ENCODE measurements at places on chromosomes 5 and 9.

DNA sequence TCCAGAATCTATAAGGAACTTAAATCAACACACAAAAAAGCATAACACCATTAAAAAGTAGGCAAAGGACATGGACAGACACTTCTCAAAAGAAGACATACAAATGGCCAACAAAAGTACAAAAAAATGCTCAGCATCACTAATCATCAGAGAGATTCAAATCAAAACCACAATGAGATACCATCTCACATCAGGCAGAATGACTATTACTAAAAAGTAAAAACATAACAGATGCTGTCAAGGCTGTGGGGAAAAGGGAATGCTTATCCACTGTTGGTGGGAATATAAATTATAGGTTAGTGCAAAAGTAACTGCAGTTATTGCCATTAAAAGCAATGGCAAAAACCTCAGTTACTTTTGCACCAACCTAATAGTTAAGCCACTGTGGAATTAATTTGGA, 32.2 kb upstream of the SPATA31D4 start:
- DNase-seq = no peak

DNA sequence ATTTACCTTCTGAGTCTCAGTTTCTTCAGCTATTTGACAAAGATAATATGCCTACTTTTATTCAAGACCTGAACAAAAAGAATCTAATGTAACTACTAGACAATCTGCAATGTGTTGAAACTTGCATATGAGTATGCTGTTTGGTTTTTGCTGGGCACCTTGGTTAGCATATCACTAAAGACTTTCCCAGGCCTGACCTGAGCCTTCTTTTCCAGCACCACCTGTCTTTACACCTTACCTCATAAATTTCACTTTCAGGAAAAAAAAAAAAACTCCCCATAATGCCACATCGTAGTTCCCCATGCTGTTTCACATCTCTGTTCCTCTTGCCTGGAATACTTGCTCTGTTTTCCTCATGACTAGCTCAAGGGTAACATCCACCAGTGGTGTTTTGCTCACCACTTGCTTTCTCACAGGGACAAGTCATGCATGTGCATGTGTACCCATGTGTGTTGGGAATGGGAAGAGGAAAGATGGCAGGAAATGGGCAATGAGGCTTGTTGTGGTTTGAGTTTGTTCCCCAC, 45.6 kb upstream of the TLE4 start:
- no peak for DNase-seq

GRCh38 chr9:129671519-129671918, 6.1 kb downstream of the PRRX2 start:
- DNase-seq = no peak

DNA sequence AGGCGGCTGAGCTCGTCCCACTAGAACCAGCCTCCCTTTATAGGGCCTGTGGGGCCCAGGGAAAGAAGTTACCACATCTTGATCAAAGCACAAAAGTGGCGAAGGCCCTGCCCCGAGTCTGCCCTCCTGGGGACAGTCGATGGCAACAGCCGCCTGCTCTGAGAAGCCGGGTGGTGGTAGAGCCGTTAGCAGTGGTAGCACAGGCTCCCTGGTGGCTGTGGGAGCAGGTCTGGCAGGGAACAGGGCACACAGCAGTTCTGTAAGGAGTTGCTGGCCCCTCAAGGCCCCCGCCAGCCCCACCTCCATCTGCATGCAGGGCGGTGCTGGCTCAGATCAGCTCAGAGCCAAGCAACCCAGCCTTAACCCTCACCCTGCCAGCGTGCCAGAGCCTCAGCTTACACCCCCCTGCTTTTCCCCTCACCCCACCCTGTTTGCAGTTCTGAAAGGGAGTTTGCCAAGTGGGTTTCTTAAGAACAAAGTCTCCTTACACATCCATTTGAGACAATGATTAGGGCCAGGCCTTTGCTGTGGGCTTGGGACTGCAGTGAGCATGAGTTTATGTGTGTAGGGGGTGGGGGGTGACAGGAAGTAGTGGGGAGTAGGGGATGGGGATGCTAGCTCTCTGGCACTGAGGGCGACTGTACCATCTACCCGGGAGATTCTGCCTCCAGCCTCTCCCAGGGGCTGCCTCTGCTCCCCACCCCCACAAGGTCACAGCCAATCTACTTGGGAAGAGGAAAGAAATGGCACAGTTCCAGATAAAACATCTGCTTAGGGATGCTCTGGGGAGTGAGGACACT, 11.8 kb downstream of the ACSL6 start:
- no peak for DNase-seq

DNA sequence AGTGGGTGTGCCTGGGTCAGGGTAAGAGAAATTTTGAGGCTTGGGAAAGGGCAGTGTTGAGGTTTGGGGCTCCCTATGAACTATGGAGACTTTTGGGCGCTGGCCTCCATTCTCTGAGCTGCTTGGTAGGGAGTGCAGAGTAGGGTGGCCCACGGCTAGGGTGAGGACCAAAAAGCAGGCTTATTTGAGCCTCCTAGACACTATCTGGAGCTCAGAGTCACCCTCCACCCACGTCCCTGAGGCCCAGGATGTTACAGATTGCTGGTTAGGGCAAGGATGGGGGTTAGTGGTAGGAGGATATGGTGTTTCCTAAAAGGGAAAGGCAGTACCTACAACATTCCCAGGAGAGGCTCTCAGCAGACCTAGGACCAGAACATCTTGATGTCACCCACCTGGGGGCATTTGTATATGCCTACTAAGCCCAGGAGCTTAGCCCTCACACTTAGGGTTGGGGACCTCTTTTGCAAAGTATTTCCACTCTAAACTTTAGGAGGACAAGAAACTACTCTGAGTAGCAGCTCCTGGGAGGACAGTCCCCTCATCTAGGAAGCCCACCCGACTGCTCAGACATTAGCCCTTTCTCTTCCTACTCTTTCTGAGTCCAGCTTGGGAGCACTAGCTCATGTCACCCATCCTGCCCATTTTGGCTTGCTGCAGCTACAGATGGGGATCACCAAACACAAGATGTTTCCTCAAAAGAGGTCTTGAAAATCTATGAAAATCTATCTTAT, 2.3 kb downstream of the SHROOM1 start:
- no peak for DNase-seq

DNA sequence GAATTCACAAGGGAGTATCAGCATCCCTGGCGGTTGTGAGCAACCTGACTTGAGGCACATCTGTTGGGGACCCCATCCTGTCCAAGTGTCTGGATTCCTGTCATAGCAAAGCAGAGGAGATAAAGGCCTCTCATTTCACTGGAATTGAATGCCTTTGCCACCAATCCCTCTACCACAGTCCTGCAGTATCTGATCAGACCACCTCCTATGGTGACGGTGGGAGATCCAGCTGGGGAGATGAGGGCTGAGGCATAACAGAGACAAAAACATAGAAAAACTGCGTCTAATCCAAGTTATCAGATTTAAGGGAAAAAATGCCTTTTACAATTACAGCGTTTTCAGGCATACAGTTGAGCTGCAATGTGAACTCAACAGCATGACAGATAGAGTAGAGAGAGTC, 160.7 kb upstream of the TRPC7 start:
- no peak for DNase-seq

DNA sequence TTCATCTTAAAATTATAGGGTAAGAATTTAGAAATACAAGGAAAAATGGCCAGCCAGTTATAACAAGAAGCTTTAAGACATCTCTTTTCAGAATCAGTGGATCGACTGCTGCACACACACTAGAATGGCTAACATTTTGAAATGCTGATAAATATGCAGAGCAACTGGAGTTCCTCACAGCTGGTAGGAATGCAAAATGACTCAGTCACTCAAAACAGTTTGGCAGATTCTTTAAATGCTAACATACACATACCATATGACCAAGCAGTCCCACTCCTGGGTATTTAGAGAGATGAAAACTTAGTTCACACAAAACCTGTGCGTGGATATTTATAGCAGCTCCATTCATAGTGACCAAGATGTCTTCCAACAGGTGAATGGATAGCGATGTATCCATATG, 23.2 kb upstream of the PSAT1 start:
- DNase-seq = no peak

DNA sequence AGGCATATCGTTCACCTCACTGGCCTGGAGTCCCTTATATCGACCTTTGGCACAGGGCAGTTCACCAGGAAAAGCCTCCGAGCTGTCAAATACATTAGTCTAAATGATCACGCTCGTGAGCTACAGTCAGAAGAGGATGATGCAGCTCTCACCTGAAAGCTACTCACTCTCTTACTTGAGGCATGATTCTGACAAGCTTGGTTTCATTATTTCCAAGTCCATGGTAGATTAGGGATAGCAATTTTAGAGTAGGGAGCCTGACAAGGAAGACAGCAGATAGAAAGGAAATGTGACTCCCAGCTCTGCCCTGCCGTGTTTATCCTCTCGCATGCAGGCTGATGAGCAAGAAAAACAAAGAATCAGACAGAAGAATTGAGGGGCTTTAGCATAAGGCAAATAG, 98.0 kb upstream of the MAP1B start:
- no peak for DNase-seq

DNA sequence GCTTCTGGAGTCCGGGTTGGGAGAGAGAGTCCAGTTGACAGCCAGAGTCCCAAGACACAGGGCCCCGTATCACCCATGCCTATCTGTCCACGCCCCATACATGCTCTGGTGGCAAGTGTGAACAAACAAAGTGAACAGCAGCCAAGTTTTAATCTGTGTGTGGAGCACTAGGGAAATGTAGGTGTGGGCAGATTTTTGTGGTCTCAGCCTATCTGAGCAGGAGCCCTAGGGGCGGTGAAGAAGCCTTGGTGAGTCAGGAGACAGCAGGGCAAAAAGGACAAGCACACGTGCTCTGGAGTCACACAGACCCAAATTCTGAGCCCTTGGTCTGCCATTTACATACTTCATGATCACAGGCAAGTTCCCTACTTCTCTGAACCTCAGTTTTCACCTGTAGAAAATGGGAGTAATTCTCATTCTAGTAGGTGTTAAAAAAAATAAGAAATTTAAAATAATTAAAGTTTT, 23.2 kb downstream of the EGR1 start:
- DNase-seq = no peak

DNA sequence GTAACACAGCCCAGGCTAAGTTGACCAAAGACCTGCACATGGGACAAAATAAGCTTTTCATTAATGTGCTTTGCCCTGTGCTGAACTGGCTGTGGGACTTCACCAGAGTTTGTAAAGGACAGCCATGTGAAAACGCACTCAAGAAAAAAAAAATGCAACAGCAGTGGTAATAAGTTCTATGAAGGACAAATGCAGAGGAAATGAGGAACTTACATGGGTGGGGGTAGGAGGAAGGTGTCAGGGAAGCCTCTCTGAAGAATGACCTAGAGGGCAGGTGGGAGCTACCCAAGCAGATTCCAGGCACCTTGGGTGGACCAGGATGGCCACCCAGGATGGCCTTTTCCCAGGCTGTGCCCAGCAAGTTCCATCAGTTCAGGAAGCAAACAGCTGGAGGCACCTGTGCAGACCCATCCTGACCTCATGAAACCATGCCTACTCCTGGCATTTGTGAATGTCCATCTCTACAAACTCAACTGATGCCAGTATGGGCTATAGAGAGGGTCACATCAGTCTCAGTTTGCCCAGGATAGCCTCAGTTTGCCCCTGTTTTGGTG, 6.7 kb upstream of the PHF2 start:
- no peak for DNase-seq

GRCh38 chr5:1161108-1161832, 40.1 kb upstream of the SLC6A19 start:
- DNase-seq = no peak

DNA sequence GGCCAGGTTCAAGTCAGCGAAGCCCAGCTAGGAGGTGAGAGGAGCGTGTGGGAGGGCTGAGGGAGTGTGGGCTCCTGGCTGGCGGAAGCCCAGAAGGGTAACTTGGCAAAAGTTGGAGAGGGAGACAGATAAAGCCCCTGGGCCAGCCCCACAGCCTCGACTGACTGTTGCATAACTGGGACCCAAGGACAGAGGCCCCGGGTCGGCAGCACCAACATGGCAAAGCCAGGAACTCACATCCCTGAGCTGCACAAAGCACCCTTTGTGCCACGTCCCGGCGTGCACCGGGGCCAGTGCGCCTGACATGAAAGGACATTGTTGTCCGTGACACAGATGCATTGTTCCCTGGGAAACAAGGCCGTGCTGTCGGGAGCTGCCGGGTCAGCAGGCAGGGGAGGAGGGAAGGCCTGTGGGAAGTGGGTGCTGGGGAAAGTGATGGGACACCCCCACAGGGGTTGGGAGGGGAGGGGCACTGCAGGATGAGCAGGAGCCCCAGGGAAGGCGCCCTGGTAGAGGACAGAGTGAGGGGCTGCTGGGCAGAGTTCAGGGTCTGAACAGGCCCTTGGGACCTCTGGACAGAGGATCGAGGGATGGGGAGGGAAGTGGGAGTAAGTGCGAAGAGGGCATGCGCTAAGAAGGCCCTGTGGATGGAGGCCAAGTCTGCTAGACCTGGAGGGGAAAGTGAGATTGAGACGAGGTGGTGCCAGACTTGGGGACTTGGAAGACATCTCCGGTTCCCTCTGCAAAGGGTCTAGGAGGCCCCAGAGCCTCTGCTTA, 13.0 kb upstream of the DPM2 start:
- no peak for DNase-seq

GRCh38 chr5:158952951-158953350, 146.8 kb downstream of the EBF1 start:
- no peak for DNase-seq

GRCh38 chr5:10588109-10588775, 24.4 kb downstream of the ANKRD33B start:
- DNase-seq = no peak

DNA sequence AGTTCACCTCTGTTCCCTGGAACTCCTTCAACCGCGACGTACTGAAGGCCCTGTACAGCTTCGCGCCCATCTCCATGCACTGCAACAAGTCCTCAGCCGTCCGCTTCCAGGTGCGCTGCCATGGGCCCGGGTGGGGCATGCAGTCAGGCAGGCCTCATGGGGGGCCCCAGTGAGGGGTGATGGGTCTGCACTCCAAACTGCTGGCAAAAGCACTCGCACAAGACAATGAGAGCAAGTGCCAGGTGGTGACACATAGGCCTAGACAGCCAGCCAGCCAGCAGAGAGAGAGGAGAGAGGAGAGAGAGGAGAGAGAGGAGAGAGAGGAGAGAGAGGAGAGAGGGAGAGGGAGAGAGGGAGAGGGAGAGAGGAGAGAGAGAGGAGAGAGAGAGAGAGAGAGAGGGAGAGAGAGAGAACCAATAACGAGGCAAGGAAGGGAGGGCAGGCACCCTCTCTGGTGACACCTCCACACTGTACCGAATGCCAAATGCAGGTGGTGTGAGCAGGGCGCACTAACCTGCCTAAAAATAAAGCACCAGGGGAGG, 21.0 kb downstream of the DBH start:
- no peak for DNase-seq

DNA sequence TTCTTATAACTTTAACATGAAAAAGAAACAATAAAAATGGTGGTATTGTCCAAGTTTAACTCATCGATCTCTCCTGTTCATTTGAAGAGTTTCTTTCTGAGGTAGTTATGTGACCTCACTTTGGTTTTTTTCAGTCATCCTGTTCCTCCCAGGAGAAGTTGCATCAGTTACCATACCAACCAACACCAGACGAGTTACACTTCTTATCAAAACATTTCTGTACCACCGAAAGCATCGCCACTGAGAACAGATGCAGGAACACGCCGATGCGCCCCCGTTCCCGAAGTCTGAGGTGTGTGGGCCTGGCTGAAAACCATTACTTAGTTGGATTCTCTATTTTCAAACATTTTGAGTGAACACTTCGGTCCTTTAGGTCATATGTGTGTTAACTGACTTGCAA, 96.3 kb downstream of the CD180 start:
- DNase-seq = no peak

GRCh38 chr5:31551878-31552277, 19.8 kb downstream of the C5orf22 start:
- DNase-seq = no peak

- no peak for DNase-seq
Measured at GRCh38 chr5:98519571-98519970, 253.9 kb upstream of the RGMB start.

- no peak for DNase-seq
Measured at GRCh38 chr5:67238191-67238590, 41.6 kb upstream of the CD180 start.

All from skeletal muscle cell (primary cell).